ENCODE measurements at places on chromosomes 7 and 10.

DNA sequence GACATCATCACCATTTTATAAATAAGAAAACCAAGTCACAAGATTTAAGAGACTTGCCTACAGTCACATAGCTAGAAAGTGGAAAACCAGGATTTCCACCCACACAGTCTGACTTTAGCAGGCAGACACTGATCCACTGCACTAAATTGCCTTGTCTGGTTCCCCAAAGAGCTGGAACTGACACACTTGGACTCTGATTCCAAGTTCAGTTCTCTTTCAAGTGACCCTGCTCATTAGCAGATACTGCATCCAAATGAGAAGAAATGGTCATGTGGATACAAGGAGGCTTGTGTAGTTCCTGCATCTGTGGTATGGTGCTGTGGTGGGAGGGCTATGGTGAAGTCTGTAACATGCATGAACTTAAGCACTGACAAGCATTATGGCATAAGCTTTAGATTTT, 180.1 kb upstream of the MKLN1 start:
- no peak for DNase-seq

- no peak for DNase-seq
These were observed 23.6 kb downstream of the IFIT3 start for GRCh38 chr10:89351412-89351779.

GRCh38 chr7:16171928-16172327, 249.4 kb downstream of the CRPPA start:
- no peak for DNase-seq

- DNase-seq, result peak; percentile 10
These were observed 561.2 kb upstream of the PHF14 start for GRCh38 chr7:10412422-10413019.

Data from smooth muscle cell of the brain vasculature (primary cell).